ENCODE measurements at places on chromosomes 7 and 10. TPM values are rescaled to one million over a fixed set of nuclear protein-coding genes. Genes with fewer than 3 reads are reported as not detected.

KLLN gene
- 0.78 TPM for total RNA-seq

PRSS37 gene
- not detected for total RNA-seq

- DNase-seq = no peak
Observed at GRCh38 chr10:71210542-71210871, 1.9 kb upstream of the UNC5B start.

- no peak for DNase-seq
Observed at GRCh38 chr7:128091106-128091505, 59.9 kb upstream of the LRRC4 start.

GRCh38 chr10:7297094-7297493 is 113.7 kb downstream of the SFMBT2 start:
- no peak for DNase-seq
